ENCODE measurements at places on chromosomes 7 and 10.

DNA sequence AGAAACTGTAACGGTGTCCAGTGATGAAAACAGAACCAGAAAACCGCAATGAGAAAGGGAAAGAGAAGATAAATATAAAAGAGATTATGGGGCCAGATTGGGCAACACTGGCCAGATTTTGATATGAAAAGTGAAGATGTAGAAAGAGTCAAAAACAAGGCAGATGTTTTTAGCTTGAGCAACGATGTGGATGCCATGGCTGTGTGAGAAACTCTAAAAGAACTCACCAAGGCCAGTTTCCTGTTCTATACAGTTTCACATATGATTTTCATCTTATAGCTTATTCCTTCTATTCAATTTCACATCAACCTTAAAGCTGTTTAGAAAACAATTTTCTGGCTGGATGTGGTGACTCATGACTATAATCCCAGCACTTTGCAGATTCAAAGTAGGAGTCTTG, 36.3 kb downstream of the CSTF2T start:
- no peak for DNase-seq

DNA sequence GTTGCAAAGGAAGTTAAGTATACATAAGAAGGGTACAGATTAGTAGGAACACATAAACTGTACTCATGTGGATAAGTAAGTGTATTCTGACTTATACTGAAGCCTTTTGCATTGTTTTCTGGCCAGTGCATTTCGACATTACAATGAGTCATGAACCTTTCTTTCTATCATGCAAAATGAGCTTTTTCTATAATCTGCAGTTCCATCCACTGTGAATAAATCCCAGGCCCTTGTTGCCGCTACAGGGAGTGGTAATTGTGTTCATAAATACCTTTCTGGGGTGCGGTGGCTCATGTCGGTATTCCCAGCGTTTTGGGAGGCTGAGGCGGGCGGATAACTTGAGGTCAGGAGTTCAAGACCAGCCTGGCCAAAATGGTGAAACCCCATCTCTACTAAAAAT, 858.3 kb downstream of the GRM8 start:
- DNase-seq = no peak

GRCh38 chr10:20486791-20487190, 410.3 kb downstream of the NEBL start:
- DNase-seq = no peak

- no peak for DNase-seq
These were observed 7.1 kb upstream of the KLF6 start for GRCh38 chr10:3791974-3792633.

DNA sequence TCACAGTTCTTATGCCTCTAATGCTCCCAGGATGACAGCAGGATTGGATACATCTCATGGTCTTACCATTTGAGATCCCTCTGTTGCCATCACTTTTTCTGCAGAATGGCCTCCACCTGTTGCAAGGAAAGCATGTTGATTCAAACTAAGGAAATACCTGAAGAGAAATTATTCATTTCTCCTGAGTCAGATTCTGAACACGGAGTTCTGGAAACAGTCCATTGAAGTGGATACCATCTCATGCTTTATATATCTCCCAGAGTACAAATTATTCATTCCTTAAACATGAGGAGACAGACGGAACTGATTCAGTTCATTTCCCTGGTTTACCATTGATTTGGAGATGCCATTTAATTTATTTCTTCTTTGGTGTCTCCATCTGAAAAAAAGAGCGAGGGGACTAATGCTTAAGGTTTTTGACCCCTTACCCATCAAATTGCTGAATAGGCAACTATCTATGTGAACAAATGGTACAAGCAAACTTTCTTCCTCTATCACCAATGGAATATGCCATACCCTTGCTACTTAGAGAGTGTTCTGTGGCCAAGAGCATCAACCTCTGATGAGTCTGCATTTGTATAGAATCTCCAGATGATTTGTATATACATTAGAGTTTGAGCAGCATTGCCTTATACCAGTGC, 305.0 kb upstream of the LRGUK start:
- no peak for DNase-seq

GRCh38 chr7:79410345-79410744, 43.1 kb downstream of the MAGI2 start:
- no peak for DNase-seq

- DNase-seq = no peak
These were observed 20.0 kb downstream of the PAPOLB start for GRCh38 chr7:4841836-4842235.

DNA sequence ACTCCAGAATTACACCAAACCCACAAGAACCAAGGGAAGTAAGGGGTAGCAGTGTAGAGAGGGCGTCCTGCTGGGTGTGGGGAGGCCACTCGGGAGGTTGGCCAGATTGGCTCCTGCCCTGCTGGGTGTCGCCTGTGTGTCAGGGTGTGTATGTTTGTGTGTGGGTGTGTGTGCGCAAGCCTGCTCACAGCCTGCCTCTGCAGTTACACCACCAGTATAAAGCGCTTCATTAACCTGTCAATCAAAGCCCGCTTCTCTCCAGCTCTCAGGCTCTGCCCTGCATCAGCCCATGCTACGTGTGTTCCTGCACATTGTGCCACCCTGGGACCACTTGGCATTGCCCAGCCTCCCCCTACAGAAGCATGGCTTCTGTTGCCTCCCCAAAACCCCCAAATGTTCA, 83.3 kb upstream of the PAX2 start:
- no peak for DNase-seq

DNA sequence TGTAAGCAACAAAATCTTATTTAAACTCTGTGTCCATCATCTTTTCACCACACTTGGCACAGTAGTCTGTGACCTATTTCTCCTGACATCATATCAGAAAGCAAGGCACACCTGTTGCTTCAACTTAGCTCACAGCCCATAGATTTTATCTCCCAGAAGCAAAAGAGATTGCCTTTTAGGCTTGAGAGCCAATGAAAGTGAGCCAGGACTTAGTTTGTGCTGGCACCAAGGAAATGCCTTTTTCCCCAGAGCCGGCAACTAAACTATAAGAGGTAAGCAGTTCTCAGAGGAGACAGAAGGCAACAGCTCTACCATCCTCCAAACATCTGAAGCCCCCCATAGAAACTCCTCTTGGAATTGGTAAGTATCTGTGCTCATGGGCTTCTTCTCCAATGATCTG, at the start of gene ACSM6:
Gene ACSM6 (plus strand): TSS at position 295 of the 400 bp plus-strand sequence. CDS start 248 bp downstream, outside the sequence.
- DNase-seq = no peak

GRCh38 chr10:6203331-6204062, 765 bp downstream of the PFKFB3 start:
- DNase-seq = no peak

GRCh38 chr7:107684287-107684686, 23.7 kb downstream of the SLC26A4 start:
- no peak for DNase-seq

All from esophagus squamous epithelium (tissue), 5 donors.